Umbilical cord (tissue), 2 donors: ENCODE measurements at places on chromosomes 12 and 14.

DNA sequence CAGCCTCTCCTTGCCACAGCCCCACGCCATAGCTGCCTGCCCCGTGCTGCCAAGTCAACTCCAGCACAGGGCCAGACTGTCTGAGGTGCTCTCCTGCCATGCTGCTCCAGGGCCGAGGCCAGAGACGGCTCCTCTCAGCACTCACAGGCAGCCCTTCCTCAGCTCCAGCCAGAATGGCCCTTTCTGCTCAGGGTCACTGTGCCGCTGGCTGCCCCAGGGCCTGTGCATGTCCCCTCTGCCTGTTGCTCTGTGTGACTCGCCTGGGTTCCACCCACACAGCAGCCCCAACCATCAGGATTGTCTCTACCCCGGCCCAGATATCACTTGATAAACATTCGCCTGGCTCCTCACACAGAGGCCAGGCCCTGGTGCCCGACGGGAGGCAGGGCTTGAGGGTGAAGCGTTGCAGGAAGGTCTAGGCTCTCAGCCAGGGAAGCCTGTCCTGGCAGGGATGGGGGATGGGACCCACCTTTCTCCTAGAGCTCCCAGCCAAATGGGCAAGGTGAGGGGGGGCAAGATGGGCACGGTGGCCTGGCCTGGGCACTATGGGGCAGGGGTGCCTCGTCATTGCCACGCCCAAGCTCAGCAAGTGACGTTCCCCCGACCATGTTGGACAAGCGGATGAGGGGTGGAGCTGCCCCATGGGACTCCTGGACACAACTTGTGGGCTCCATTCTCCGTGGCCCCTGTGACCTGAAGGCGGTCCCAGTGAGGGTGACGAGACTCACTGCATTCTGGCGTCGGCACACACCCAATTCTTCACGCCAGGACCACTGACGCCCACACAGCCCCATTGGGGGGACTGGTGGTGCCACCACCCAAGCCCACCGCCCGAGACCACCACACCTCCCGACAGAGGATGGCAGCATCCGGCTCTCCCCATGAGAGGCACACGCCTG, 27.4 kb upstream of the BTBD6 start:
- DNase-seq, result no peak

GRCh38 chr12:100221523-100221922, 20.9 kb downstream of the ACTR6 start:
- no peak for DNase-seq

GRCh38 chr12:132475304-132476037, 14.5 kb upstream of the FBRSL1 start:
- DNase-seq, result no peak

DNA sequence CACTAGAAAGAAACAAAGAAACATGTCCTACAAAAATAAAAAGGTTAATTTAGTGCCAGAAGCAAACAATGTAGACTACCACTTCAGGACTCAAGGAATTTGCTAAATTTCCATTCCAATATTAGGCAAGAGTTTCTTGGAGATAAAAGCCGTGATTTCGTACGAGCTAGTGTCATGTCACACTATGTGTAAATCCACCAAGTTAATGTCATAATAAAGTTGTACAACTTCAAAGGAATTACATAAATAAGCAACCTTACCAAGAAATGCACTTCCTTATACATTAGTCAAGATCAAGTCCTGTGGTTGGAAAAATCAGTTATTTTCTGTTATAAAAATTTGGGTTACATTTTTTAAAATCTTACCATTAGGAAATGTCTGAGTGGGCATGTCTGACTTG, 1222.8 kb downstream of the GALC start:
- no peak for DNase-seq

DNA sequence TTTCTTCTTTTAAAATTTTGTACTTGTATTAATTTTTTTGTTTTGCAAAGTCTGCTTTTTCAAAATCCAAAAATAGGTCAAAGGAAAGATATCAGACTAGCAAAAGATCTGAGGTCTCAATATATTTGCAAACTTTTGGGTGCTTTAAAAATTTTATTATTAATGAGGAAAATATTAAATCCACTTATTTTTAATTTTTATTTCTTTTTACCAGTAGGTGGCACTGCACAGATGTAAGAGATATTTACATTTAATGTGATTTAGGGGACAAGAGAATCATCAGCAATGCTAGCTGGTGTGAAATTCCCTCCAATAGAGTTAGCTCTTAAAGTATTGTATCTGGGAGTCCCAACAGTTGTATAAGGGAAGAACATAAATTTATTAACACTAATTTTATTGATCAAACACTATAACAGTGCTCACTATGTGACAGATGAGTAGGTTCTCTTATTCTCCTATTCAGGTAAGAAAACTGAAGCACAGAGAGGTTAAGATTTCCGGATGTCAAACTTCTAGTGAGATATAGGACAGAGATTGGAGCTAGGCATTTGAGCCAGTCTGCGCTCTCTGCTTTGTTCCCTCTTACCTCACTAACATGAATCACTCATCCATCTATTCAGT, 30.5 kb downstream of the ALX1 start:
- no peak for DNase-seq

GRCh38 chr14:89828471-89829165, 125.9 kb downstream of the EFCAB11 start:
- peak; percentile 72 for DNase-seq

GRCh38 chr14:97270308-97270707, 473.1 kb downstream of the VRK1 start:
- DNase-seq, result no peak

GRCh38 chr14:36515105-36515593, 4.9 kb downstream of the NKX2-1 start:
- no peak for DNase-seq
